ENCODE measurements at places on chromosomes 16 and 17. TPM values are rescaled to one million over a fixed set of nuclear protein-coding genes. Genes with fewer than 3 reads are reported as not detected.

CCL8 gene
- total RNA-seq, result 1.5 TPM

- no peak for DNase-seq
Measured at GRCh38 chr17:81238490-81238814, 403 bp downstream of the TEPSIN start.

GRCh38 chr16:28131181-28131580, 67.7 kb upstream of the GSG1L start:
- no peak for DNase-seq

GRCh38 chr17:16971458-16972338, at the start of gene TNFRSF13B:
Gene TNFRSF13B (minus strand): TSS chr17:16972118. CDS start chr17:16972075, 43 bp downstream.
- no peak for DNase-seq

GRCh38 chr17:7234083-7234951, at the start of gene DVL2:
Gene DVL2 (minus strand): TSS chr17:7234517. CDS start chr17:7234262, 255 bp downstream.
- DNase-seq, result peak; percentile 97

GRCh38 chr17:79628861-79629547, 18.2 kb upstream of the RBFOX3 start:
- peak; percentile 53 for DNase-seq

ACSM5 gene
- total RNA-seq, result 4.5 TPM

GRCh38 chr17:79045001-79045729, 21.2 kb downstream of the C1QTNF1 start:
- DNase-seq, result peak; percentile 63

DNA sequence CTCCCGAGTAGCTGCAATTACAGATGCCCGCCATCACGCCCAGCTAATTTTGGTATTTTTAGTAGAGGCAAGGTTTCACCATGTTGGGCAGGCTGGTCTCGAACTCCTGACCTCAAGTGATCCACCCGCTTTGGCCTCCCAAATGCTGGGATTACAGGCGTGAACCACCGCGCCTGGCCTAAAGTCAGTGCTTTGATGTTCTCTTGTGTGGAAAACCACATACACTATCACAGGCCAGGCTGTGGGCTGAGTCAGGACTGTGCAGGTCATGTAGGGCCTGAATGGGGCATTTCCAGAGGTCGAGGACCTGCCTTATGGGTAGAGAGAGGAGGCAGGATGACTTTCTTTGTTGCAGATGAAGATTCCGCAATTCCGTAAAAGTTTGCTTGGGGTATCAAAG, 5.1 kb upstream of the MT3 start:
- DNase-seq, result no peak

- no peak for DNase-seq
Measured at GRCh38 chr16:79278506-79278905, 322.0 kb downstream of the MAF start.

FAM171A2 gene
- 1.8 TPM for total RNA-seq
